Activated CD8-positive, alpha-beta T cell treated with anti-CD3 and anti-CD28 coated beads for 36 hours (primary cell): ENCODE measurements at places on chromosomes 16 and 17. TPM values are rescaled to one million over a fixed set of nuclear protein-coding genes. Genes with fewer than 3 reads are reported as not detected.

DNA sequence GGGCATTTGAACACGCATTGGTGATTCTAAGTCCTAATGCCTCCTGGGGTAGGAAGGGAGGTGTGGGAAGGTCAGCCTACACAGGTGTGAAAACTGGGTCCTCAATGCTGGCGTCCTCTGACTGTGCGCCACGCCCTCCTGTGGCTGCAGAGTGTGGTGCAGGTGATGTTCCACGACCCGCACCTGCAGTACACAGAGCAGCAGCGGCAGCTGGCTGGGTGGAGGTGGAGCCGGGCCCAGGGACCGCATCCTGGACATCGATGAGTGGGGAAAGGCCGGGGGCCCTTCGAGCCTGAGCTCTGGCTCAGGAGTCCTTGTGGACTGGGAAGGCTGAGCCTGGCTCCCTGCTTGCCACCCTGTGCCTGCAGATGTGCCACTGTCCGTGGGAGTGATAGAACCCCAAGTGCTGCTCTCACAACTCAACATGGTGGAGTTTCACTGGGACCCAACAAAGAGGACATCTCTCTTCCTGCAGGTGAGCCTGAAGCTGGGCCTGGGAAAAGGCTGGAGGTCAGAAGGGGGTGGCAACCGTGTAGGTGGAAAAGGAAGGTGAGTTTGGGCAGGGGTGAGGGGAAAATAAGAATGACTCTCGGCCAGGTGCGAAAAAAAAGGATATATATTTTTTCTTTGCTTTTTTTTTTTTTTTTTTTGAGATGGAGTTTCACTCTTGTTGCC, 14.0 kb upstream of the STAC2 start:
- H3K4me3 ChIP-seq, result no peak overlapping the region
- H3K36me3 ChIP-seq, result no peaks in the 10 kb centered on the region
- DNase-seq, result peak; percentile 86
- no peaks in the 10 kb centered on the region for H3K27me3 ChIP-seq
- H3K27ac ChIP-seq, result no peak overlapping the region
- H3K4me1 ChIP-seq, result peaks cover 36% of the 10 kb centered on the region

DNA sequence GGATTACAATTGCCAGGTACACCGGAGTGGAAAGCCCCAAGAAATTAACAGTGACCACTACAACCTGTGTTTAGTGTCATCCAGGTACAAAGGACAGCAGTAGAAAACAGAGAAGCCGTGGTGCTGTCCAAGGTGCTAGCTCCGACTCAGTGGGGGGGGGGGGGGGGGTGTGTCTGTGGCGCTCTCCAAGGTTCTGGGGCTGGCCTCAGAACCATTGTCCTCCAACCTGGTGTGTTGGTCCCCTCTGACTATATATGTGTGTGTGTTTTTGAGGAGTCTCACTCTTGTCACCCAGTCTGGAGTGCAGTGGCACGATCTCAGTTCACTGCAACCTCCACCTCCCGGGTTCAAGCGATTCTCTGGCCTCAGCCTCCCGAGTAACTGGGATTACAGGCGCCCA, 5.8 kb upstream of the ZNF23 start:
- peaks cover 5% of the 10 kb centered on the region for H3K4me1 ChIP-seq
- no peak overlapping the region for H3K4me3 ChIP-seq
- DNase-seq, result peak; percentile 45
- H3K27me3 ChIP-seq, result no peaks in the 10 kb centered on the region
- no peak overlapping the region for H3K27ac ChIP-seq
- H3K36me3 ChIP-seq, result no peaks in the 10 kb centered on the region

Gene KSR1
- 53.9 TPM for total RNA-seq

DNA sequence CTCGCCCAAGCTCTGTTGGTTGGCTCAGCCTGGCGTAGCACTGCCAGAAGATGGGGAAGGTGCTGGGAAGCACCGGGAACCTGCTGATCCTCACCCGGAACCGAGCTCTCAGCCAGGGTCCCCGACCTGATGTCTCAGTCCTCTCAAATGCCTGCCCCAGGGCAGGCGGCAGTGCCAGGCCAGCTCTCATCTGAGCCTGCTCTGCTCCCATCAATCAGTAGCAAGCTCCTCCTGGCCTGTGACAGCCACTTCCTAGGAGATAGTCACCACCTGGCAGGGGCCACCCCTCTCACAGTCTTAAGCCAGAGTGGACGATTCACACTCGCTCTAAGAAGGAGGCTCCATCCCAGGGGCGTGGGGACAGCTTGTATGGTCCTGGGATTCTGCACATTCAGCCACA, 62.0 kb downstream of the ENGASE start:
- H3K4me3 ChIP-seq, result no peak overlapping the region
- DNase-seq, result no peak
- H3K27me3 ChIP-seq, result peaks cover 11% of the 10 kb centered on the region
- H3K36me3 ChIP-seq, result no peaks in the 10 kb centered on the region
